HFFc6 (cell line): ENCODE measurements at places on chromosomes 16 and 17. TPM values are rescaled to one million over a fixed set of nuclear protein-coding genes. Genes with fewer than 3 reads are reported as not detected.

- peaks cover 8% of the 10 kb centered on the region for H3K27me3 ChIP-seq
- H3K4me3 ChIP-seq: no peak overlapping the region
- DNase-seq: no peak
- no peak overlapping the region for H3K27ac ChIP-seq
- peaks cover 9% of the 10 kb centered on the region; the same call in 1 of the 2 replicates for H3K36me3 ChIP-seq
These were observed 70.6 kb downstream of the CYB5B start for GRCh38 chr16:69494991-69495392.

DNA sequence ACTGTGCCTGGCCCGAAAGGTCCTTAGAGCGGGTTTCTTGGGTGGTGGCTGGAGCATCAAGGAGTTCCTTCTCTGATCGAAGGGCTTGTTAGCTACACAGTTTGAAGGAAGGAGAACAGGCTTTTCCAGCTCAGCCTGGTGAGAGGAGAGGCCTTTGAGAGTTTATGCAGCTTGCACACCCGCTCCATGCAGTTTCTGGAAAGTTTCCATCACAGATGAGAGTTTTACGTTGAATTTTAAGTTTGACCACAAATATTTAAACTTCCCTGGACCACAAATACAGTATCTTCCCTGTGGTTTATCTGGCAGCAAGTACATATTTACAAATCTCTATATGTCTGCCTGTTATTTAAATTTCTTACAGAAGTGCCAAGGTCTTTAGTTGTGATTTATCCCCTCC lies 56.8 kb downstream of the HIC1 start:
- H3K36me3 ChIP-seq: 0 out of 2 replicates have a peak, but pooled peaks cover 8% of the 10 kb centered on the region
- DNase-seq: peak; percentile 70
- H3K27me3 ChIP-seq: peaks cover 3% of the 10 kb centered on the region; the same call in 1 of the 2 replicates

Gene CHP2
- total RNA-seq: not detected in 2 replicates

Gene RHBDL1
- total RNA-seq: 1.4 to 2.4 TPM (median 1.8 TPM) in 3 replicates

DNA sequence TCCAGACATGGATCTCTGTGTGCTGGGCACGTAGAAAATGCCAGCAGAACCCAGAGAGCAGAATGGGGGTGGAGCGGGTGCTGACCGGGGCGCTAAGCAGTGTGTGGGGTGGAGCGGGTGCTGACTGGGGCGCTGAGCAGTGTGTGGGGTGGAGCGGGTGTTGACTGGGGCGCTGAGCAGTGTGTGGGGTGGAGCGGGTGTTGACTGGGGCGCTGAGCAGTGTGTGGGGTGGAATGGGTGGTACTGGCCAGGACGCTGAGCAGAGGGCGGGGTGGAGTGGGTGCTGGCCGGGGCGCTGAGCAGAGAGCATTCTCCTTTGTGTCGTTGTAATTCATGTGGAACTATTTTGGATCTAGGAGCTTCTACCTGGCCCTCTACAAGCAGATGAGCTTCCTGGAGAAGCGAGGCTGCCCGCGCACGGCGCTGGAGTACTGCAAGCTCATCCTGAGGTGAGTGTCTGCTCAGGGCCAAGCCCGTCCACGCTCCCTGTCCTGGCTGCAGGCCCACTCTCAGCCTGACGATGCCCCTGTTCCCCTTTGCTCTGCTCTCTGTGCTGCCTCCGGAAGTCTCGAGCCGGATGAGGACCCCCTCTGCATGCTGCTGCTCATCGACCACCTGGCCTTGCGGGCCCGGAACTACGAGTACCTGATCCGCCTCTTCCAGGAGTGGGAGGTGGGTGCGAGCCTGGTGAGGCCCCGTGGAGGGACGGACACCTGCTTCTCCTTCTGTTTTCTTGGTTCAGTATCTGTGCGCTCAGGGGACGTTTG lies 20.3 kb upstream of the MC1R start:
- peaks cover 26% of the 10 kb centered on the region for H3K36me3 ChIP-seq
- DNase-seq: no peak
- no peak overlapping the region for H3K4me3 ChIP-seq
- H3K27me3 ChIP-seq: peaks cover 11% of the 10 kb centered on the region
- no peak overlapping the region; the same call in 1 of the 2 replicates for H3K27ac ChIP-seq

DNA sequence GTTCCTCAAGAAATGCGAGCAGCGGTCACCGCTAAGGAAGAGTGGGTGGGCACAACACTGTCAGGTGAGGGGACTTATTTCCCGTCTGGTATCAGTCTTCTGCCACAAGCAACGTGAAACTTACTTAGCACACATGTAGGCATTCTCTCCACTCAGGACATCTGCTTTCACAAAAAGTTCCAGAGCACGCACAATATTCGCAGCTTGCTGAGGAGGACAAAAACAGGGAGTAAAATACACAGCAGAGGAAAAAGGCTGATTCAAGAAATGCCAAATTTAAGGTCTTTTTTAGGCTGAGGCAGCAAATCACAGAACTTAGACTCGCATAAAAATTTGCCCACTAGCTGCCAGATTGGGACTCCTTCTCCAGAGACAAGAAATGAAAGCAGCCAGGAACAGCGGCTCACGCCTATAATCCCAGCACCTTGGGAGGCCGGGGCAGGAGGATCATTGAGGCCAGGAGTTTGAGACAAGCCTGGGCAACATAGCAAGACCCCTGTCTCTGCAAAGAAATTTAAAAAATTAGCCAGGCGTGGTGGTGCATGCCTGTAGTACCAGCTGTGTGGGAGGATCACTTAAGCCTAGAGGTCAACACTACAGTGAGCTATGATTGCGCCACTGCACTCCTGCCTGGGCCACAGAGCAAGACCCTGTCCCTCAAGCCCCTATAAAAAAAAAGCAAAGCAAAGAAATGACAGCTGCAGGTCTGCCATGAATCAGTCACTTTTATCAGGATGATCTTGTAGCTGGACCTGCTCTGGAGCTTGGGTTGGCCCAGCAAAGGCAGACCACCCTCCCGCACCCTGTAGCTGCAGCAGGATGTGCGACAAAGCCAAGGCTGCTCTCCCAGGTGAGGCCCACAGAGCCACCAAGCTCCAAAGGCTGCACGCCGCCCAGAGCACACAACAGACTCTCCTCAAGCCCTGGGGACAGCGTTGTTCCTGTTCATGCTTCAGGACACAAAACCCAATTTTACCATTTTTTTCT lies 20.5 kb downstream of the USP36 start:
- peaks cover 4% of the 10 kb centered on the region for H3K27me3 ChIP-seq
- no peak for DNase-seq
- peaks cover 49% of the 10 kb centered on the region for H3K4me1 ChIP-seq
- peaks cover 58% of the 10 kb centered on the region for H3K36me3 ChIP-seq

GRCh38 chr16:26453215-26453614 lies 613.5 kb upstream of the C16orf82 start:
- H3K4me3 ChIP-seq: no peak overlapping the region
- no peaks in the 10 kb centered on the region for H3K27me3 ChIP-seq
- H3K4me1 ChIP-seq: no peaks in the 10 kb centered on the region
- H3K36me3 ChIP-seq: no peaks in the 10 kb centered on the region; the same call in 1 of the 2 replicates

- H3K4me3 ChIP-seq: peak overlapping the region; percentile 95
- peaks cover 67% of the 10 kb centered on the region for H3K4me1 ChIP-seq
- DNase-seq: no peak
- peaks cover 6% of the 10 kb centered on the region; the same call in 1 of the 2 replicates for H3K36me3 ChIP-seq
These were observed 3.3 kb downstream of the CFAP20 start for GRCh38 chr16:58125781-58126335.

DNA sequence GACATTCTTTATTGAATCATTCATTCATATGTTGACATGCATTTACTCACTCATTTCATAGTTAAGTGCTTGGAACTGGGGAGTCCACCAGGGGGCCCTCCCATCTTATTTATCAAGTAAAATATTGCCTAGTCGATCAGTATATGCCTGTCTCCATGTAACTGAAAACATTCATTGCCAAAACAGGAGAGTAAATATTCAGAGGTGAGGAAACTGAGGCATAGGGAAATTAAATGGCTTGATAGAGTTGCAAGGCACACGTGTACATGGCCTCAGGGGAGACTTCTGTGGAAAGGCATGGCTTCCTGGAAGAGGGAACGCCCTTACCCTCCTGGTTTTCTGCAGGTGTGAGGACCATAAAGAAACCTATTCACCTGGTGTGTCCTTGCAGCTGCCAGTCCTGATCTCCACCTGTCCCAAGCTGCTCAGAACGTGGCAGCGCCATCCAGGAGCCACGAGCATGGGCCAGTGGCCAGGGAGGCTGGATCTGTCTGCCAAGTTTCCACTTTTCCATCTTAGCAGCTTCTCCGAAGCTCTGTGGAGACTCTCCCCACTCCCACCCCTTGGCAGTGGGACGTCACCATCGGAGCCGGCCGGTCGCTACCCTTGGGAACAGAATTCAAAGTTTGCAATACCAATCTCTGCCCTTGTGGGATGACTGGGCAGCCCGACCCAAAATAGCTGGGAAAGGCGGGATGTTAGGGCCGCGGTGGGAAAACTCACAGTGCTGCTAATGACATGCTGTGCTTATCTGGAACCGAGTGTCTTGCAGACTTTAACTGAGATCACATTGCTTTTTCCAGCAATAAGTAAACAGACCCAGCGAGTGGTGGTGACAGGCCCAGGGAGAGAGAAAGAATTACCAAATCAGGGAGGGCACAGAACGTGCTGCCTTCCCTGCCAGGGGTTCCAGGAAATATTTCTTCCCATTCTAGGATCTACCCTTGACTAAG lies 4.1 kb upstream of the C1QTNF1 start:
- H3K4me3 ChIP-seq: peak overlapping the region; percentile 52
- peak; percentile 70 for DNase-seq
- peaks cover 4% of the 10 kb centered on the region; the same call in 1 of the 2 replicates for H3K27me3 ChIP-seq
- H3K36me3 ChIP-seq: no peaks in the 10 kb centered on the region
